Stimulated activated CD4-positive, alpha-beta T cell treated with anti-CD3 and anti-CD28 coated beads, Interleukin-1b, Interleukin-23, amount 100 ng/mL, for 1 hour (primary cell): ENCODE measurements at places on chromosomes 5 and 9.

DNA sequence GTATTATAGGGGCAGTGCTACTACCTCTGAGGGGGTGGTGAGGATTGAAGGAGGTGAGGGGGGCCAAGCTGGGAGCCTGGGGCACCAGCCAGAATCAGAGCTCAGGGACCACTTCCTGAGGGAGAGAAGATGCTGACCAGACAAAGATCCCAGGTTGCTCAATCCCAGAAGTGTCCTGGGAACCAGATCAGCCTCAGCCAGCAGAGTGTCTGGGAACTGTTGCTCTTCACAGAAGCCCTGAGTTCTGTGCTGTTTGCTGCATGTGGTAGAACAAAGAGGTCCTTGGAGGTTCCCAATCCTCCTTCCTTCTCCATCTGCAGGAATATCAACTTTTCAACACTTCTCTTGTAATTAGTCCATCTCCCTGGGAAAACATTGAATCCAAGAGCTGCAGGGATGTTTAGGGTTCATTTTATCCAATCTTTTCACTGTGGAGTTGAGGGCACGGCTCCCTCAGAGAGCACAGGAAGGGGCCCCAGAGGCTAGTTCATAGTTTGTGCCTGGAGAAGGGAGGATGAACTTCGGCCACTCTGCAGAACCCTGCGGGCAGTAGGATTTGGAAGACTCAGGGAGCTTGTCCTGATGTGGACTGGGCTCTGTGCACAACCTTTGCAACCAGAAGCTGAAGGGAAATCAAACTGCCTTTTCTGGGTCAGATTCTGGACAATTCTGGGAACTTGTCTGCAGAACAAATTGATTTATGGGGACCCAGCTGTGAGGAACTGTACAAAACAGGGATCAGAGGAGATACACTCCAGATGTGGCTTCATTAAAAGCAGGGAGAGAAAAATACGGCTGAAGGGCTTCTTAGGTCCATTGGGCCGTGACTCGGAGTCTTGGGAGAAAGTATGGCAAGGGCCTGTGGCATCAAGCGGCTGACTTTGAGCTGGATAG, 57.1 kb downstream of the GALNT12 start:
- no peak for DNase-seq

GRCh38 chr9:91296354-91296753, 65.4 kb downstream of the AUH start:
- no peak for DNase-seq

- no peak for DNase-seq
These were observed at the start of gene PCA3 for GRCh38 chr9:76764138-76764537. TSS of gene PCA3 (plus strand) at chr9:76764438.

GRCh38 chr9:97220894-97221477, 86.5 kb upstream of the CCDC180 start:
- no peak for DNase-seq

DNA sequence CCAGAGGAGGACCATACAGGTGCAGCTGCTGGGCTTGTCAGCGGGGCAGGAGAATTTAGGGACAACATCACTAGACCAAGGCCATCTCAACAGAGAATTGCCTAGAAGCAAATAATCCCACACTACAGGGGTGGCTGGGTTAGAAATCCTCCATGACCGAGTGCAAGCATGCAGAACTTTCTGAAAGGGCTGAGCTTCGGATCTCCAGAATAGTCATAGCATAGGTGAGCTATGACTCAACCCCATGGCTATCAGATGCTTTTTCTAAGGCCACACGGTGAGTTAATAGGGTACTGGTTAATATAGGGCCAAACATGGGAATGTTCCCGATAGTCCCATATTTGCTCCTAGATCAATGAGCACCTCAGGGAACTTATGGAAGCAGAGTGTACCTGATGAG, 4.2 kb downstream of the KCNIP1 start:
- DNase-seq, result no peak

DNA sequence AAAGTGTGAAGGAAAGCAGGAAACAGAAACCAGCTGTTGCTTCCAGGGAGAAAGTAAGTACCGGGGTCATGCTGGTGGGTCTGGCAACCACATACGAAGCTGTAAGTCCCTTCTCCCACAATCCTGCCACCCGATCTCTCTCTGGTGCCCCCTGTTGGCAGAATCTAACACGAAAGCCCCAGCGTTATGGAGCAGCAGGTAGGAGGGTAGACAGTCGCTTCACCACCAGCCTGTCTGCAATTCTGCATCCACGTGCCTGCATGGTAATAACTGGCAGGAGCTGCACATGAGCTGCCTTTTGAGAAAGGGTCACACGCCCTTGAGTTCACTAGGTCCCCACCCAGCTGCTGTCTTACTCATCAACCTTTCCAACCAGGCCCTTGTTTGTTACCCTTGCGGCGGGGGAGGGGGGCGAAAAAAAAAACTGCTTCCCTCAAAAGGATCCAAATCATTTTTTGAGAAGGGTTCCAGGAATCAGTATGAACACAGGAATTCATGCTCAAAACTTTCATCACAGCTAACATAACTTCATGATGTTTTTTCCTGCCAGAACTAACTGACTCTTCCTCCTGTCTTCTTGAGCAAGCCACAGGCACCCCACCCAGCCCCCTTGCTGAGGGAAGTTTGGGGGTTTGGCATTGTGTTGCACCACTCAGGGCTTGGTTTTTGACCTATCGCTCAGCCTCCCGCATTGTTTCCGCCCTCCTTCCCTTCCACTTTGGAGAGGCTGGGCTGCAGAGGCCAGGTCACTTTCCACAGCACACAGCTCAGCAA, 19.6 kb upstream of the TMEM252 start:
- DNase-seq, result peak; percentile 3

- no peak for DNase-seq
These were observed 24.2 kb upstream of the SHISAL2B start for GRCh38 chr5:64666078-64666477.

GRCh38 chr5:33231935-33232334, 208.8 kb upstream of the TARS1 start:
- no peak for DNase-seq

GRCh38 chr9:12933957-12934356, 159.1 kb downstream of the LURAP1L start:
- DNase-seq, result no peak

- no peak for DNase-seq
These were observed 632 bp downstream of the UBAP1 start for GRCh38 chr9:34179213-34180136.

GRCh38 chr9:96331236-96331947, 29.4 kb upstream of the HSD17B3 start:
- no peak for DNase-seq

DNA sequence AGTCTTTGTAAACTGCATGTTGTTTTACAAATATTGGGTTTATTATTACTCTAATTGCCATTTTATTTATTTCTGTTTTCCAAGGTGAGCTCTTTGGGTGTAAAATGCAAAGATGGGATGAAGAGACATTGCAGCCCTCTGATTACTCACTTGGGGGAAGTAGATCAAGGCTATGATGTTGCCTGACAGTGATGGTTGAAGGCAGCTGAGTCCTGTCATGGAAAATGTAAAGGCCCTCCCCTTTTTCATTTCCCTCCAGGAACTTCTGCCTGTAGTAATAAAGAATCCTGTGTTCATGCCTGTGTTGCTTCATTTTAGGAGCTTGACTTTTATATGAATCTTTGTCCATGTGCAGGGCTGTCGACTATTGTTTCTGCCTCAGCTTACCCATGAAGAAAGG, 605.4 kb upstream of the CLINT1 start:
- no peak for DNase-seq

GRCh38 chr9:1522219-1522767, 472.1 kb downstream of the DMRT2 start:
- no peak for DNase-seq

DNA sequence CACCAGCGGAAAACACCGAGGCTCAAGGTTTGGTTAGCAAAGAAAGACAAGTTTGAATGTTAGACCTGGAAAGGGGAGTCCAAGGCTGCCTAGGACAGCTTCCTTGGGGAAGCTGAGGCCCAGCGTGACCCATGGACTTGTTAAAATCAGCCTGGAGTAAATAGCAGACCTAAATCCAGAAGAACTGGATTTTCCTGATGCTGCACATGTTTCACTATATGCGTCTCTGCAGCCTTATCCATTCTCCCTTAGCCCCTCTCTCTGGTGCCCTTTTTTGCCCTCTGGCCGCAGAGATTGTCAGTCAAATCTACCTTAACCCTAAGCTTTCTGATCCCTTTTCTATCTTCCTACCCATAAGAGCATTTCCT, 119.9 kb downstream of the NTRK2 start:
- no peak for DNase-seq

GRCh38 chr5:5387192-5387591, 35.3 kb upstream of the ICE1 start:
- DNase-seq, result no peak

- no peak for DNase-seq
These were observed 238.4 kb downstream of the NR2F1-AS1 start for GRCh38 chr5:93342563-93343061.

GRCh38 chr9:96087669-96088299, 212.3 kb downstream of the ERCC6L2 start:
- no peak for DNase-seq

- no peak for DNase-seq
These were observed 23.8 kb upstream of the ZNF622 start for GRCh38 chr5:16489322-16489791.

DNA sequence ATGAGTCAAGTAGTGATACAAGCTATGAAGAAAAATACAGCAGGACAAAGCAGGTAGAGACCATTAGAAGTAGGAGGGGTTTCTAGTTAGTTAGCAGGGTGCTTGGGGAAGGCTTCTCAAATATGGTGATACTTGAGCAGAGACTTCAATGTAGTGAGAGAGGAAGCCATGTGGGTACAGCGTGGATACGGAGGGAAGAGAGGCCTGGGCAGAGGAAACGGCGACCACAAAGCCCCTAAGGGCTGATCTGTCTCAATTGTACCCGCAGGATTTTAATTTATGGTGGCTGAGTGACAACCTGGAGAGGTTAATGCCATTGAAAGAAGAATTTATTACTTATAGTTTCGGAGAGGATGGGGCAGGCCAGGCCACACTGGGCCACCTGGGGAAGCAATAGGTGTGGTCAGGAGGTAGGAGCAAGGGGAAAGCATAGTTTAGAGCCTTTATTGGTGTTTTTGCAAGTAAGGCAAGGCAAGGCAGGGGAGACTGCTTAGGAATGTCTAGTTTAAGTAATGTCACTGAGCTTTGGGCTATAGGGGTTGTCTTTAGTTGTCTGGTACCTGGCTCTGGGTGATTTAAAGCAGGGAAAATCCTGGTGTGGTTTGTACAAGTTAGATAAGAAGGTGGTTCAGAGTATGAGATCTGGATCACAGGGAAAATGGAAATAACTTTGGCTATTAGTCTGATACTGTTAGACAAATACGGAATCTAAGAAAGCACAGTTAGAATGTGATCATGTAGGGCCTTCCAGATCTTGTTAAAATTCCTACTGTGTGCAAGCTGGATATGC, 42.6 kb downstream of the GCNT4 start:
- no peak for DNase-seq

GRCh38 chr9:69571032-69571431, 101.1 kb downstream of the APBA1 start:
- DNase-seq, result no peak

DNA sequence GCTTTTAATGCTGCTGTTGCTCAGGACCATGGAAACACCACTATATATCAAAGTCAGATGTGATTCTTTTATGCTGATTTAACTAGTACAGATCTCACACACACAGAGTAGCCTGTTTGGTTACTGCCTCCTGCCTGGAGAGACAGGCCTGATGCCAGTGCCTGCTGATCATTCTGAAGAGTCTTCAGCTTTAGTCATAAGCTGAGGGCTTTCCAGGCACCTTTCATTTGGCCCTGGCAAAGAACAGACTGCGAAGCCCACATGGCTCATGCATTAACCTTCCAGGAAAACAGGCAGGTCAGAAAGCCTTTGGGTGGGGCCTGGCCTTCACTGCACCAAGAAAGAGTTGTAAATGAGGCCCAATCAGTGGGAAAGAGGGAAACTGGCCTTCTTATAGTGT, 144.7 kb downstream of the SAXO1 start:
- no peak for DNase-seq

GRCh38 chr9:573691-574410, 267.6 kb upstream of the DMRT1 start:
- no peak for DNase-seq

GRCh38 chr5:17196697-17197096, 20.7 kb upstream of the BASP1 start:
- DNase-seq, result no peak

DNA sequence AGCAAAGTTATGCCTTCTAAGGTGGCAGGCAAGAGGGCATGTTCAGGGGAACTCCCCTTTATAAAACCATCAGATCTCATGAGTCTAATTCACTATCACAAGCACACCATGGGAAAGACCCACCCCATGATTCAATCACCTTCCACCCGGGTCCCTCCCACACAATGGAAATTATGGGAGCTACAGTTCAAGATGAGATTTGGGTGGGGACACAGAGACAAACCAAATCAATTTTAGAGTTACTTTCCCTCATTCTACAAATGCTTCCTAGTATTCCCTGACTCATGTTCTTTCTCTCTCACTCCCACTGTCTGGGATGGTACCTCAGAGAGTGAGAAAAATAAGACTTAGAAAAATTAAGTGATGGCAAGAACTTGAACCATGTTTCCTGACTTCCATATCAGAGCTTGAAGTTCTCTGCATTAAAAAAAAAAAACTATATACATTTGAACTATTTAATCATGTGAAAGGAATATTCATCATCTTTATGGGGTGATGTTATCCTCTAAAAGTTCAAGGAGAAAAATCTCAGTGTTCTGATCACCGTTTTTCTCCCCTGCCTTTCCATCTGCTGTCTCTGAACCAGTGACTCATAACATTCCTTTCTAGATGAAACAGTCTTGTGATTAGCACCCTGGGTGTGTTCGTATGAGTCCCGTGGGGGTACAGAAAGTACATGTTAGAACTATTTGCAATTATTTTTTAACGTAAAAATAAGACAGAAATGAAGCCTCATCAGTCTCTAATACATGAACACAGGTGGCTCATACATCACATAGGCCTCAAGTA, 282.9 kb downstream of the SLF1 start:
- DNase-seq, result no peak

GRCh38 chr5:180739271-180739670, 587 bp downstream of the OR2Y1 start:
- no peak for DNase-seq

DNA sequence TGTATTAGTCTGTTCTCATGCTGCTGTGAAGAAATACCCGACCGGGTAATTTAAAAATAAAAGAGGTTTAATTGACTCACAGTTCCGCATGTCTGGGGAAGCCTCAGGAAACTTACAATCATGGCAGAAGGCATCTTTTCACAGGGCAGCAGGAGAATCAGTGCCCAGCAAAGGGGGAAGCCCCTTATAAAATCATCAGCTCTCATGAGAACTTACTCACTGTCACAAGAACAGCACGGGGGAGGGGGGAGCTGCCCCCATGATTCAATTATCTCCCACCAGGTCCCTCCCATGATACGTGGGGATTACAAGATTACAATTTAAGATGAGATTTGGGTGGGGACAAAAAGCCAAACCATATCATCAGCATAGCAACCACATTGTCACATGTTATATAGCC, 102.5 kb downstream of the GPBP1 start:
- no peak for DNase-seq

GRCh38 chr9:99787556-99787955, 34.1 kb upstream of the NR4A3 start:
- no peak for DNase-seq

- no peak for DNase-seq
These were observed 6.7 kb upstream of the CDH6 start for GRCh38 chr5:31186672-31187267.
